ENCODE measurements at places on chromosomes 12 and 14.

GRCh38 chr12:2117541-2117940 is 64.8 kb downstream of the CACNA1C start:
- no peak for DNase-seq

DNA sequence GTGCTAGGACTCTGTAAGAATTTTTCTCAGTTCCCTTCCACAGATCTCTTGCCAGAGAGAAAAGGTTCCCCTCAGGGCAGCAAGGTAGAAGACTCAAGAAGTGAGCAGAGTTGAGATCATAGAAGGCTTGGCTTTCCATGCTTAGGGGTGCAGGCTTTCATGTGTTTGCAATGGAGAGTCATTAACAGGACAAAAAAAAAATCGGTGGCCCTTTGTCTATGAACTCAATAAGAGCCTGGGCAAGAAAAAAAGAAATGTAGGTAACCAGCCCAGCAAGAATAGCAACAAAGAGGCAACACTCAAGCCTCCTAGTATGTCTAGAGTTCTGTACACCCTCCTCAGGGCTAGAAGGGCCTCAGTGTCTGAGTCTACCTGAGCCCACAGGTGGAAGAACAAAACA is 23.4 kb upstream of the LRP6 start:
- DNase-seq, result no peak

- no peak for DNase-seq
Observed at GRCh38 chr12:8501720-8502119, 11.6 kb upstream of the CLEC4D start.

GRCh38 chr12:47570151-47570550 is 135.7 kb downstream of the RPAP3 start:
- DNase-seq, result no peak

DNA sequence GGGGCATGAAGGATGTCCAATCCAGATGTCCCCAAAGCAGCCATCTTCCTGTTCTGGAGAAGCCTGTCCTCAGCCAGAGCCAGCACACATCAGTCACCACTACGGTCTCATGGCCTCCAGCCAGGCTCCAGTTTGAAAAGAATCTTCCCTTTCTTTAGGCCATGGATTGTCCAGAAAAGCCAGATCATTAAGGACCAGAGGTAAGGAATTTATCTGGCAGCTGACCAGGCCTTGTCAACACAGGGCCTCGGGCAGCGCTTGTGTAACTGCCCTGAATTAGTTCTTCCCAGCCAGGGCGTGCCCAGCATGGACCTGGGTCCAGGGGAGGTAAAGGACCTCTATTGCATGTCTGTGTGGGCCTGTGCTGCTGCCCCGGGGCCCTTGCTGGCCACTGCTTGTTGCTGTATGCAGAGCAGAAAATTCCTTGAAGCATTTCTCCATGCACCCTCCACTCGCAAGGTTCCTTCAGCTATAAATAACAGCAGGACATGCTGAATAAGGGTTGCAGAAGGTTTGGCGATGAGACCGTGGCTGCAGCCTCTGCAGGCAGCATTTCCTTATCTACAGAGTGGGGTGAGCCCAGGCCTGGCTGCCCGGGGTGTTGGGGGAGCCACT is 21.7 kb upstream of the VPS37B start:
- no peak for DNase-seq

- DNase-seq, result no peak
Observed at GRCh38 chr14:61927060-61927459, 164.8 kb downstream of the SNAPC1 start.

DNA sequence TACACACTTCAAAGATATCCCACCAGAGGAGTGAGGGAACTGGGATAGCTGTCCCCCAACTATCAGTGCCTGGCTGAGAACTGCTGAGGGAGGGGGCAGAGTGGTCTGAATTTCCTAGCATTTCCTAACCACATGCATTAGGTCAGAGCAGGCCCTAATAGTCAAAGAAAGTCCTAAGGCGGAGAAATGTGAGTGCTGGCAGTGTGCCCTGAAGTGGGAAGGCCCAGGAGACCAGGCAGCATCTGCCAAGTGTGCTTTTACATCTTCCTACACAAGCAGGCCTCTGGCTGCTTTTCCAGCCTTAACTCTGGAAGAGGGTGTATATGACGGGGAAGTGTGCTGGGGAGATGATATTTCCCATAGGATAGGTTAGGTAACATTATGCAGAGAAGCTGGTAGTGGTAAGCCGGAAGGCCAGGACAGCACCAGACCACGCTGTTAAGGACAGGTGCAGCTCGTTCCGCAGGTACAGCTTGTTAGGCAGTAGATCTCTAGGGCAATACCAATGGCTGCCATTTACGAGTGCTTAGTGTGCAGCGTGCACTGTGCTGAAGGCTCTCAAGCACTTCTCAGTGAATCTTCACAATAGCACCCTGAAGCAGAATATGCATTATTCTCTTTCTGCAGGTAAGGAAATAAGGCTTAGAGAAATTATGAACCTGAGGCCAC is 9.1 kb upstream of the CCDC198 start:
- DNase-seq, result no peak

DNA sequence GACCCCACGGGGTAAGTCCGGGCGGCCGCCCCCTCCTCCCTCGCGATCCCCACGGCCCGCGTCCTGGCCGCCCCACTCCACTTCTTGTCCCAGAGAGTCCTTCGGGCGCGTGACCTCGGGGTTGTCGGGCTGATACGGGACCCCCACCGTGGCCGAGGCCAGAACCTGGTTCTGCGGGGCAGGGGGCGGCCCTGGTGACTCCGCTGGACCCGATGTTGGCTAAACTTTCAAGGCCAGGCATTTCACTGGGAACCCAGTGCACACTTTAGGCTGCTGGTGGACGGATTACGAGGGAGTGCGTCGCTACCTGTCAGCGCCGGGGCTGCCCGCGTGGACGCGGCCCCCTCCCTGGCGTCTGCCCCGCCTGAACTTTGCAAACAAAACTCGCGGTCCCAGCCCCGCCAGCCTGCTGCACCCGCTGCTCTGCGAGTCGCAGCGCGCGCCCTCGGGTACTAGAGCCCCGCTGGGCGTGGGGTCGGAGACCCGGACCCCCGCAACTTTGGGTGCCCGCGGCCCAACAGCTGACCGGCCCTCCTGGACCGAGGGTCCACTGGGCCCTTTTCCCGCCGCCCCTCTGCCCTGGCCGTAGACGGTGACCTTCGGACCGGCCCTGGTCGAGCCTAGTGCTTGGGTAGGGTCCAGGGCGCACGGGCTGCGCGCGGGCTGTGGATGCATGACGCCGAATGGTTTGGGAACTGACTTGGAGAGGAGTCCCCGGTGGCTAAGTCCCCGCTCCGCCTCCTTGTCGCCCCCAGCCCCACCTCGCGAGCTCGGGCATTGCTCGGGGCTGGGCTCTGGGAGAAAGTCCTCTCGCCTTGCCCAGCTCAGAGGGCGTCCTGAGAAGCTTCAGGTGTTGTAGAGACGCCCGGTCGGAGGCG is 624 bp downstream of the RIN3 start:
- peak; percentile 25 for DNase-seq

GRCh38 chr12:30599608-30600007 is 96.1 kb downstream of the IPO8 start:
- no peak for DNase-seq

GRCh38 chr12:92462049-92462448 is 240.7 kb upstream of the PLEKHG7 start:
- DNase-seq, result no peak

DNA sequence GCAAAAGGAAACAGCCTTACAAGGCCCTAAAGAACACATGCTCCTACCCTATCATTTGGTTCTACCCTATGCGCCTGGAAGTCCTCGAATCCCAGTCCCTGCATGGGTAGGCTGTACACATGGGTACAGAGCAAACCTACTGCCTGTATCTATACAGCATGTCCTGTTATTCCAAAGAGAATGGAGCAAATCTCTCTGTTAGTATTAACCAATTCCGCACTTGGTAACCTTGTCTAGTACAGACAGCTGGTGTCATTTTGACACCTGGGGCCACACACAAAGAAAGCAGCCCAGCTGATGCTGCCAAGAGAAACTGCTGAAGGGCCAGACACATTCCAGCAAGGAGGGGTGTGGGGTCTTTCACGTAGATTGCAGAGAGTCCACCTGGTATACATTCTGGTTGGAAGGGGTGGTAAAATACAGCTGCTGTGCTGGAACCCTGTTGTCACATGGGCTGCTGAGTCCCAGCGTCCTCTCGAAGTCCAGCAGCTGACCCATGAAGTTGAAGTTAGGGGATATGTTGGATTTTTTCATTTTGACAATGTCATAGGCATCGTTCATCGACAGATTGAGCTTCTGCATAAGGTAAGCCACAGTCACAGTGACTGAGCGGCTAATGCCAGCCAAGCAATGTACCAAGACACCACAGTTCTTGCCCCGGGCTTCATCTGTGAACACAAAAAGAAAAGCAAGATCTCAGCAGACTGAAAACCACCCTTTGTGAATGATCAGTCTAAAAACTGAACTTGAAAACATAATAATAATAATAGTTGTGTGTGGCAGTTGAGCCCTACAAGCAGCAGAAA is 3.2 kb downstream of the DUSP6 start:
- DNase-seq, result no peak

- DNase-seq, result no peak
Observed at GRCh38 chr12:113955109-113955970, 10.8 kb downstream of the RBM19 start.

DNA sequence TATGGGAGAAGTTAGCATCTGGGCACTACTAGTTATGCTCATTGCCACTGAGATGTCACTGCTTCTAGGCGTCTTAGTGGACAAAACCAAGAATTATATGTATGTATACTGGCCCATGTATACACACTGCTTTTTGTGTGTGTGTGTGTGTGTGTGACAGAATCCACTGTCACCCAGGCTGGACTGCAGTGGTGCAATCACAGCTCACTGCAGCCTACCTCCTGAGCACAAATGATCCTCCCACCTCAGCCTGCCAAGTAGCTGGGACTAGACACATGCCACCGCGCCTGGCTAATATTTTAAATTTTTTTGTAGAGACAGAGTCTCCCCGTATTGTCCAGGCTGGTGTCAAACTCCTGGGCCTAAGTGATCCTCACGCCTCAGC is 25.2 kb downstream of the LIMA1 start:
- DNase-seq, result no peak

DNA sequence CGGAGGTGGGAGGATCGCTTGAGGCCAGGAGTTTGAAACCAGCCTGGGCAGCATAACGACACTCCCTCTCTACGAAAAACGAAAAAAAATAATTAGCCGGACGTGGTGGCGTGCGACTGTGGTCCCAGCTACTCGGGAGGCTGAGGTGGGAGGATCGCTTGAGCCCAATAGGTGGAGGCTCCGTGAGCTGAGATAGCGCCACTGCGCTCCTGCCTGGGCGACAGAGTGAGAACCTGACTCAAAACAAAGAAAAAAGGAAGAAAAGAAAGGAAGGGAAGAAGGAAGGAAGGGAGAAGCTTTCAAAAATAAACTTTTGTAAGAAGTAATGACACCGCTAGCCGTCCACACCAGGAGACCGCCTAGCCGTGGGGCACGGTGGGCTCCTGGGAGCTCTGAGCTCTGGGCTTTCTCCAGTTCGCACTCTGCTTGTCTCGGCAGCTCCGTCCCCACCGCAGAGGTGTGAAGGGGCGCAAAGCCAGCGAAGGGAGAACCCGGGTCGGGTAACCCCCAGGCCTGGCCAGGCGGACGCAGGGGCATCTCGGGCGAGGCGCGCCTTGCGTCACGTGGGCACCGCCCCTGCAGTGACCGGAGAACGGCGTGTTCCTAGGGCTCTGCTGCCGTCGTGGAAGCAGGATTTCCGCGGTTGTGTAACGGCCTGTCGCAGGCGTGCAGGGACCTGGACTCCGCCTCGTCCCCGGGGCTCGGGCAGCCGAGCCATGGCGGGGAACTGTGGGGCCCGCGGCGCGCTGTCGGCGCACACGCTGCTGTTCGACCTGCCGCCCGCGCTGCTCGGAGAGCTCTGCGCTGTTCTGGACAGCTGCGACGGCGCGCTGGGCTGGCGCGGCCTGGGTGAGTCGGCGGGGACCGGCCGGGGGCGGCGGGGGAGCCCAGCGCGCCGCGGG is at the start of gene IRAK3:
TSS of gene IRAK3 (plus strand) at position 631 of the 902 bp plus-strand sequence. CDS start at position 717, 86 bp downstream.
- DNase-seq, result peak; percentile 28

DNA sequence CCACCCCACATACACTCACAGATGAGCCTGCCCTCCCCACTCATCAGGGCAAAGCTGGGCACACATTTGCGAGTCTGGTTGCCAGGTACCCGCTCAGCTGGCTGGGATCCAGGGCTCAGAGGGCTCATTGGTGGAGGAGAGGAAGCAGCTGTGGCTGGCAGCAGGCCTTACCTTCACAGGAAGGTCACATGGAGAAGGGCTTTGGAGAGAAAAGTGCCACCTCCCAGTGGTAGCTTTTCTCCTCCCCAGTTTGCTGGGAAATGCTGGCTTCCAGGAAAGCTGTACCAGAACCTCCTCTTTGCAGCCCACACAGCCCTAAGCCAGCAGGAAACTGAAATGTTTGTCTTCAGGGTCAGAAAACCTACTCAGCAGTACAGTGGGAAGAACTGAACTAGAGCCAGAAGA is 55.6 kb downstream of the LGMN start:
- DNase-seq, result peak; percentile 30

- no peak for DNase-seq
Observed at GRCh38 chr14:61765225-61765943, 3.2 kb downstream of the SNAPC1 start.

DNA sequence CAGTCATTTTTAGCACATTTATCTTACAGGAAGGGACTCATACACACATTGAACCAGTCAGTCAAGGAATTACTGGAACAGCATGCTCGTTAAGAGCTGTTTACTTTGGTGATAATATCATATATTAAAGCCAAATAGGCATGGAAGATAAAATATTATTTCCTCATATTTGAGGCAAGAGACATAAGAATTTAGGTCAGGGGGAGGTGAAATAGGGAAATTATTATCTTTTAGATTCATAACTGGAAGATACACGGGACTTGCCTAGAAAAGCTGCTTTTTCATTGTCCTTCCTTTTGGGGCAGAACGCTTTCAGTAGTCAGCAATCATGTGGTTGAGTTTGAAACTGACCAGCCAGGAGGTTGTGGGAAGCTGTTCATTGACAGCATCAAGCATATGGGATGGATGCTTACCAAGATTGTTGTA is 72.5 kb downstream of the NTN4 start:
- DNase-seq, result no peak

DNA sequence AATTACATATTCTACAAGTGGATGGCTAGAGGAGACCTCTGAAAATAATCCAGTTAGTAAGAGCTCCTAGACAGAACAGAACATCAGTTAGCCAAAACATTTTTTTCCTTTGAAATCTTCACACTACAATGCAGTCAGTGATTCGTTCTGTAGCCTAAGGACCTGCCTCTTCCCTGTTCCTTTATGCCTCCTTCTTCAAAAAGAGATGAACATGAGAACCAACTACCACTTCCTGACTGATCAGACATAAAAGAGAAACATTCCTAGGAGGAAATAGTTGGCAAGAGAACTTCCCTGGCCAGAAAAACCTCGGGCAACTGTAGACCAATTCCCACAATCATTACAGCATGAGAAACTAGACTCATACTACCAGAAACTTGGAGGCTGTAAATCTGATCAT is 29.4 kb downstream of the ITPR2 start:
- DNase-seq, result no peak

GRCh38 chr14:65098586-65098985 is 3.7 kb downstream of the MAX start:
- no peak for DNase-seq
